Effector CD4-positive, alpha-beta T cell (primary cell): ENCODE measurements at places on chromosomes 2 and 18.

DNA sequence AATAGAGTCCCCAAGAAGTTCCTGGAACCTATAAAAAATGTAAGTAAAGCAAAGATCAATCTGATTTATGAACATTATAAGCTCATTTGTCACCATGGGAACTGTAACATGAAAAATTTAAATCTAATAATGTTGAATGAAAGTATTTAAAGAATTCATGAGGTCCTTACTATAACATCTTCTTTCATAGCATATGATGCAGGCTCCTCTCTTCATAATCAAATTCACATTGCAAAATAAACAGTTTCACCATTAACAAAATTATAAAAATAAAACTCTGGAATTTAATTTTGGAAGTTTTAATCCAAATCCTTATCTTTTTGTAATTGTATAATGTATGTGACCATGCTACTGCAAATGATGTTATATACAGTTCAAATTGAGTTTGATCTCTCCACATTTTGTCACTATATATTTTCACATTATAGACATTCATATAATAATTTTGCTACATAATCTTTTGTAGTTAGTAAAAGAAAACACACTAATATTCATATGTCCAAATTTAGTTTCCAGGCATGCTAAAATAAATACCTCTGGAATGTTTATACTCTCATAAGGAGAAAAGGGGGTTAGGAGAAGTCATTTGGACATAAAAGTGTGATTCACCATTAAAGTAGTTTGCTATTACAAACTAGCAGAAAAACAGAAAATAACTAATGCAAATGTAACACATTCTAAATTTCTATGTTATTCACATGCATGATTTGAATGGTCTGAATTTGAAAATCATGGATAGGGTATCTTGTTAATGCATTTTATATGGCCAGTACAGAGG is 954.1 kb downstream of the DSC3 start:
- no peak for DNase-seq

DNA sequence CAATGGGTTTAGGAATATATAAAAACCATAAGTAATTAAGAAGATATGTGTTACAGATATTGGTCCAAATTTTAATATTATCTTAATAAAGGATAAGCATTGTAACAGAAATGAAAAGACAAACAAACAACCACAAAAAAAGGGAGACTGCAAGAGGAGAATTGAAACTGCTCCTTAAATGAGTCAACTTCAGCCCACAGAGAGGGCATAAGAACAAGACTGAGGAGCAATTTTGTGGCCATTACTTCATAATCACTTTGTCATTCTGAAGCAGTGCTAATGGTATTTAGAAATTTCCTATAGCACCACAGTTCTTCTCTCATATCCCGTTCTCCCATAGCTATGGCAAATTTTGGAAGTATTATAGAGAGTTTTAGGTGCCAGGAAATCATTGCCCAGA is 193.2 kb upstream of the HNMT start:
- DNase-seq: no peak

DNA sequence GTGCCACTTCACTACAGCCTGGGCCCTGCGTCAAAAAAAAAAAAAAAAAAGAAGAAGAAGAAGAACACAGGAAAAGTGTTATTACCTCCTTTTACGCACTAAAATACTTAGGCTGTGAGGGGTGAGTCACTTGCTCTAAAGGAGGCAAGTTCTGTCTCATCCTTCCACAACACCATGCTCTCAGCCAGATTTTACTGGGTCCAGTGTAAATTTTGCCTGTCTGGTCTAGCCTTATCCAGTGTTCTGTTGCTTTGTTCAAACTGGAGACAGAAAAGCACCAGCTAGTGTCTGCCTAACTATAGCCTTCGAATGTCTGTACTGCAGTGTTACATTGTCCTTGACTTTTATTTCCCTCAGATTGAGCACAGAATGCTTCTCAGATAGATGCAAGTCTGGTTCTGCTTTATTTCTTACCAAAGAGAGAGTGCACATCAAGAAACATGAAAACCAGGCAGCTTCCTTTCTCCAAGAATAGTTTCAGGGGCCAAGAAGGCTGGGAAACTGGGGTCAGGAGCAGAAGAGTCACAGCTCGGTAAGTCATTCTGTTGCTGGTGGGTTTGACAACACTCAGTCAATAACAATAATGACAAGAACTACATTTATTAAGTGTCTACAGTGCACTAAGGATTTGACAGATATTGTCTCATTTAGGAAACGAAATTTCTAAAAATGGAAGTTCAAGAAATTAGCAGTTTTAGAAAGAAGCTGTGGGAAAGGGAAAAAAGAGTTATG is 3.1 kb upstream of the MSGN1 start:
- no peak for DNase-seq

GRCh38 chr18:28973324-28973723 is 796.4 kb upstream of the CDH2 start:
- no peak for DNase-seq

- DNase-seq: no peak
These were observed 51.3 kb downstream of the MYO7B start for GRCh38 chr2:127586746-127587295.

- DNase-seq: no peak
These were observed at the start of gene ST8SIA5 for GRCh38 chr18:46756559-46757201. ST8SIA5 (minus strand) TSS chr18:46757053; CDS start chr18:46756508, 545 bp downstream.

GRCh38 chr2:215107216-215108056 is 31.0 kb downstream of the ABCA12 start:
- no peak for DNase-seq

DNA sequence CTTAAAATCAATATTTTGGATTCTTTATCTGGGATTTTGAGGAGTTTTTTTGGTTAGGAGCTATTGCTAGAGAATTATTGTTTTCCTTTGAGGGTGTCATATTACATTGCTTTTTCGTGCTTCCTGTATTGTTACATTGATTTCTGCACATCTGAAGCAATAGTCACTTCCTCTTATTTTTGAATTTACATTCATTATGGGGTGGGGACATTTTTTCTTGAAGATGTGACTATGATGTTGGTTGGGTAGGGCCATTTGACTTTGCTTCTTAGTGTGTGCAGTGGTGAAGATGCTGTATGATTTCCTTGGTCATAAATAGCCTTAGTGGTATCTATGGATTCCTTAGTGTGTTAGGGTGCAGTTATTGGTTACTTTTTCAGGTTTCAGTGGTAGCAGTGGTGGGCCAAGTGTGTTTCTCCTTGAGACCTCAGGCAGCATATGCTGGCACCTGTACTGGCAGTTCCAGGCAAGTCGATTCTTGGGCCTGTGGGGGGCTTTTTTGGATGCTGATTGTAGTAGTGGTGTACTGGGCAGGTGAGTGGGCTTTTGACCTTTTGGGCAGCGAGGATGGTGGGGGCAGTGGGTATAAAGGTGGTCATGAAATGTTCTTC is 61.8 kb downstream of the ARHGAP25 start:
- no peak for DNase-seq

GRCh38 chr2:235958221-235958930 is 209.8 kb downstream of the GBX2 start:
- DNase-seq: no peak

DNA sequence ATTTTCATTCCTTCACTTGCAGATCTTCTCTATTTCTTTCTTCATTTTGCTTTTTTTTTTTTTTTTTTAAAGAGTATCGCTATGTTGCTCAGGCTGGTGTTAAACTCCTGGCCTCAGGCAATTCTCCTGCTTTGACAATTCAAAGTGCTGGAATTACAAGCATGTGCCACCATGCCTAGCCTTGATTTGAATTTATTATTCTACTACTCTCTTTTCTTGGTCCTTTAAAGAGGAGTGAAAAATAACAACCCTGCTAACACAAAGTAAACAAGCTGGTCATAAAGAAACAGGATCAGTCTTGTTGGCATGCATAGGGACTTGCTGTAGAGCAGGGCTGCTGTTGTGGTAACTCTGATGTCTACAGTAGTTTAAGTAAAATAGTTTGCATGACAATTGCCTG is 1615.3 kb upstream of the ZEB2 start:
- DNase-seq: no peak

- DNase-seq: no peak
These were observed 519.8 kb upstream of the ZNF804A start for GRCh38 chr2:184078496-184078895.

DNA sequence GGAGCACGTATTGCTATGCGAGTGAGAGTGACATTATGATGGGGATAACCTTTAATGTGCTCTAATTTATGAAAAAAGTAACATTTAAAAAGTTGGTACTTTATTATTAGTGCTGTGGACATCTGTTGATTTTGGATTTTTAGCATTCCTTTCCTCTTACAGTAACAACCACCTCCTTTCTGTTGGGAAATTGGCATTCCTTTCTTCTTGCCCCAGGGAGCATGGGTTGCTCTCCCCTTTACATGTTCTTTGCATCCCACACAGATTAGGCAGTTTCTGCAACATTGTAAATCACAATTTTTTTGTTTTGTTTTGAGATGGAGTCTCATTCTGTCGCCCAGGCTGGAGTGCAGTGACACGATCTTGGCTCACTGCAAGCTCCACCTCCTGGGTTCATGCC is 300.2 kb downstream of the LPIN1 start:
- DNase-seq: no peak

- no peak for DNase-seq
These were observed 1.2 kb upstream of the MZT2A start for GRCh38 chr2:131493199-131493968.

DNA sequence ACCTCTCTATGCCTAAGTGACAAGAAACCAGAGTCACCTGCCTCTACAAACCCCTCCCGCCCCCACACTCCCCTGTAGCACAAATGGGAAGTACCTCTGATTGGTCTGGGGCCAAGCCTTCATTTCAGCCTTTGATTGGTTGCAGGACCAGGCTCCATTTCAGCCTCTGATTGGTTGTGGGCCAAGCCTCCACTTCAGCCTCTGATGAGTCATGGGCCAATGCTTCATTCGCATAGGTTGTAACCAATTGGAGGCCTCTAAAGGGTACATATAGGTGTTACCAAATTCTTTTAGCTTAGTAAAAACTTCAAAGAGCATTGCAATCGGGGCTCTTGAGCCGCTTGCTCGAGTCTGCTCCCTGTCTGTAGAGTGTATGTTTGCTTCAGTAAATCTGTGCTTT is 25.0 kb downstream of the CCDC102B start:
- DNase-seq: no peak

- DNase-seq: no peak
These were observed 447.1 kb upstream of the HS6ST1 start for GRCh38 chr2:128765811-128766210.

- no peak for DNase-seq
These were observed 249.3 kb downstream of the ZNF385B start for GRCh38 chr2:179612108-179612507.

GRCh38 chr2:207937253-207937652 is 88.1 kb downstream of the PLEKHM3 start:
- no peak for DNase-seq

DNA sequence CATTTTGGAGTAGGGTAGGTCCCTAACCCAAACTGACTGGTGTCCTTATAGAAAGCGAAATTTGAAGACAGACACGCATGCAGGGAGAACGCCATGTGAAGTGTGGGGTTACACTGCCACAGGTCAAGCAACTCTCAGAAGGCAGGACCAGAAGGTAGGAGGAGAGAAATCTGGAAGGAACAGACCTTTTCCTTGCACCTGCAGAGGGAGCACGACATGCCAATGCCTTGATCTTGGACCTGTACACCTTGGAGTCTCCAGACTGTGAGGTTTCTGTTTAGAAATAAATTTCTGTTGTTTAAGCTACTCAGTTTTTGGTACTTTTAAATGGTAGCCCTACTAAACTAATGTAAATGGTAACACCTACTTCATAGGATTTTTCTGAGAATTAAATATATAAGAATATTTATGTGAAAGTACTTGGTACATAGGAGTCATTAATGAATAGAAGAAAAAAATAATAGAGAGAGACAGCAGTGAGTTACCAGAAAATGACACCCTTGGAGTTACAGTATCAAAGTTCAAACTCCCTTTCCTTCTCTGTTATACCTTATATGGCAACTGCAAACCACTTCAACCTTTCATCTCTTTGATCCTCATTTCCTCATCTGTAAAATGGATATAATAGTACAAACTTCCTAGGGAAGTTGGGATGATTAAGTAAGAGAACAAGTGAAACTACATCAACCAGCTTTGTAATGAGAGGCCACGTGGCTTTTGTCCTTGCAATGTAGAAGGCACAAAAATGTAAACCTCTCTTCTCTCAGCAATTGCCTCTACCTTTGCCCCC is 184.9 kb upstream of the PARD3B start:
- no peak for DNase-seq

GRCh38 chr2:112835061-112835501 is 1.5 kb downstream of the IL1B start:
- DNase-seq: no peak

- DNase-seq: no peak
These were observed 110.9 kb downstream of the MTCL1 start for GRCh38 chr18:8816220-8816619.

- DNase-seq: no peak
These were observed 4.6 kb downstream of the NEURL3 start for GRCh38 chr2:96500385-96501066.

DNA sequence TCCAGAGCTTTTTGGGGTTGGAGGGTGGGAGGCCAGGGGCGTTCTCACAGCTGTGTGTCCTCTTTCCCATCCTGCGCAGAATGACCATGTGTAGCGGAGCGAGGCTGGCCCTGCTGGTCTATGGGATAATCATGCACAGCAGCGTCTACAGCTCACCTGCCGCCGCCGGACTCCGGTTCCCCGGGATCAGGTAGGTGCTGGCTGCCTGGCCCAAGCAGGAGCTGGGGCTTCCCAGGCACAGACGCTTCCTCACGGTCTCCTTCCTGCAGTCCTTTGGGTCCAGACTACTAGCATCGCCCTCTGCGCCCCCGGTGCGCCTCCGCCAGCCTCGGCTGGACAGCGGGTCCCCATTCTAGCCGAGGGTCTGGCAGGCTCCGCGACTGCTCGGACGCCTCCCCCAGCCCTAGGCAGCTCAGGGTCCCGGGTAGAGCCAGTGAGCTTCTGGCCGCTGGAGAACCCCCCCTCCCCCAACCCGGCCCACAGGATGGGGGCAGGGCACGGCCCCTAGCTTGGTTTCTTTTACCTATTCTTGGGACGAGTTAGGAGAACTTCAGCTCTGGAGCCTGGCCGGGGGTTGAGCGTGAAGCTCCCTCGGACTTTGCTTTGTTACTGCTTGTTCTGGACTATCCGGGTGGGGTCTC is 756 bp downstream of the ADCYAP1 start:
- no peak for DNase-seq

DNA sequence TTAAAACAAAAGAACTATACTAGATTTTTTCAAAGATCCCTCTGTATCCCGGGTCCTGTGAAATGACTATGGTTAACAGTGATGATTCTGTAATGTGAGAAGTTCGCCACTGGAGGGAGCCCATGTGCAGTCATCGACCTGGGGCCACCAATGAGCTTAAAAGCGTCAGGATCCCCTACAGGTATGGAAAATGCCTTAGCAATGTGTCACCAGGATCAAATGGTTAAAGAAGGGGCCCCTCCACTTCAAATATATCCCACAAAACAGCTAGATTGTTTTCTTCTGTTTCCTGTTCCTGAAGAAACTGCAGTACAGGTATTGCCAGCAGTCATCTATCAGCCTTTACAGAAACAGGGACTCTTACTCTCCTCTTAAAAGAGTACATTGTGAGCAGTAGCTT is 15.3 kb downstream of the CHRNA1 start:
- peak; percentile 61 for DNase-seq
